COLO829 (cell line): ENCODE measurements at places on chromosomes 13 and 19.

GRCh38 chr13:23934520-23934919 is 37.2 kb upstream of the C1QTNF9B start:
- DNase-seq, result no peak

DNA sequence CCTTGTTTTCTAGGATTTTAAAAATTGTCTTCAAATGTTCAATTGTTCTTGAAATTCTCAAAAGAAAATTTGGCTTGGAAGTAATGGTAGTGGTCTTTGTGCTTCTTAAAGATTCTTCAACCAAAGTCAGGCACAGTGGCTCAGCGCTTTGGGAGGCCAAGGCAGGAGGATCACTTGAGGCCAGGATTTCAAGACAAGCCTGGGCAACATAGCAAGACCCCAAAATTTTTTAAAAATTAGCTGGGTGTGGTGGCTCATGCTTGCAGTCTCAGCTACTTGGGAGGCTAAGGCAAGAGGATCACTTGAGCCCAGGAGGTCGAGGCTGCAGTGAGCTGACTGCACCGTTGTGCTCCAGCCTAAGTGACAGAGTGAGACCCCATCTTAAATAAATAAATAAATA is 153.5 kb upstream of the ZNF507 start:
- DNase-seq, result no peak

GRCh38 chr13:112689303-112690245 is at the start of gene ATP11A:
ATP11A (plus strand) TSS chr13:112690038; CDS start chr13:112690417, 379 bp downstream.
- peak; percentile 87 for DNase-seq

DNA sequence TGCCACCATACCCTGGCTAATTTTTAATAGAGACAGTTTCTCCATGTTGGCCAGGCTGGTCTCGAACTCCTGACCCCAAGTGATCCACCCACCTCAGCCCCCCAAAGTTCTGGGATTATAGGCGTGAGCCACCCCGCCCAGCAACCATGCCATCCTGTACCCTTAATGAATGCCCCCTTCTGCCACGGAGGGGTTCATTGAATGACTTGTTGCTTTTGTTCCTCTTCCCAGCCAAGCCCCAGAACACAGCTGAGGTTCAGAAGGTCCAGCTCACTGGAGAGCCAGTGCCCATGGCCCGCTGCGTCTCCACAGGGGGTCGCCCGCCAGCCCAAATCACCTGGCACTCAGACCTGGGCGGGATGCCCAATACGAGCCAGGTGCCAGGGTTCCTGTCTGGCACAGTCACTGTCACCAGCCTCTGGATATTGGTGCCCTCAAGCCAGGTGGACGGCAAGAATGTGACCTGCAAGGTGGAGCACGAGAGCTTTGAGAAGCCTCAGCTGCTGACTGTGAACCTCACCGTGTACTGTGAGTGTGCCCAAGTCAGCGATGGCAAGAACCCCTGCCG is 6.0 kb downstream of the PVR start:
- no peak for DNase-seq

GRCh38 chr13:28679628-28680027 is 20.7 kb downstream of the POMP start:
- DNase-seq, result no peak

- DNase-seq, result no peak
These were observed 1.3 kb upstream of the SPIB start for GRCh38 chr19:50417111-50418081.

GRCh38 chr13:23725922-23726321 is 155.7 kb downstream of the TNFRSF19 start:
- DNase-seq, result no peak

DNA sequence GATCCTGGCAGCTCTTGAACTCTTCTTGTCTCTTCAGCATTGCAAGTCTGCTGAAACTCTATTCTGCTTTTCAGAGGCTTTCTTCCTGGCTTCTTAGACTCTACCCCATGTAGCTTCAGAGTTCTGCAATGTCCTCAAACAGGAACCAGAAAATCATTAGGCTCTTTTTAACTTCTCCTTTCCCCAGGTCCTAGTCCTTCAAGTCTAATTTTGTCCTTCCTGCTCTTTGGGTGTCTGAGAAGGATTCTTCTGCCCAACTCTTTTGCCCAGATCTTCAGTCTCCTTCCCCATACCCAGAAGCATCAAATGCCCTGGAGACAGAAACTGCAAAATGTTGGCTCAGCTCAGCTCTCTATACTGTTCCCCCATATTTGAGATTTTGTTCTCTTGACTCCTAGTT is 50.0 kb upstream of the CALM3 start:
- no peak for DNase-seq

- no peak for DNase-seq
These were observed 14.2 kb downstream of the FBXO46 start for GRCh38 chr19:45716359-45717130.
